ENCODE measurements at places on chromosomes 4 and X.

DNA sequence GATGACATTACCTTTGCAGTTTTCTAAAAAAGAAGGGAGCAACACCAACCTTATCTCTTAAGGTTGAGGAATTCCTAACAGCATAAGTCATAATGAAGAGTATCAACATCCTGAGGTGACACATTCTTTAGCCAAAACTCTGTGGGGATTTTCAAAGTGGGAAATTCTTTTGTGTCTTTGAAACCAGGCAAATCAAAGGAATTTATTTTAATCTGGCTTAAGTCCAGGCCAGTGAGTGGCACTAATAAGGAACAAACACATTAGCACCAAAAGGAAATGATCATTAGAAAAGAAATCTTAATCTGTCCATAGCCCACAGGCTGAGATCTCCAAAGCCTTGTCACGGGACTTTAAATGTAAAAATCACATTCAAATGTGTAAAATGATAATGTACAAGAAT, 110.1 kb downstream of the LARP7 start:
- DNase-seq = no peak

DNA sequence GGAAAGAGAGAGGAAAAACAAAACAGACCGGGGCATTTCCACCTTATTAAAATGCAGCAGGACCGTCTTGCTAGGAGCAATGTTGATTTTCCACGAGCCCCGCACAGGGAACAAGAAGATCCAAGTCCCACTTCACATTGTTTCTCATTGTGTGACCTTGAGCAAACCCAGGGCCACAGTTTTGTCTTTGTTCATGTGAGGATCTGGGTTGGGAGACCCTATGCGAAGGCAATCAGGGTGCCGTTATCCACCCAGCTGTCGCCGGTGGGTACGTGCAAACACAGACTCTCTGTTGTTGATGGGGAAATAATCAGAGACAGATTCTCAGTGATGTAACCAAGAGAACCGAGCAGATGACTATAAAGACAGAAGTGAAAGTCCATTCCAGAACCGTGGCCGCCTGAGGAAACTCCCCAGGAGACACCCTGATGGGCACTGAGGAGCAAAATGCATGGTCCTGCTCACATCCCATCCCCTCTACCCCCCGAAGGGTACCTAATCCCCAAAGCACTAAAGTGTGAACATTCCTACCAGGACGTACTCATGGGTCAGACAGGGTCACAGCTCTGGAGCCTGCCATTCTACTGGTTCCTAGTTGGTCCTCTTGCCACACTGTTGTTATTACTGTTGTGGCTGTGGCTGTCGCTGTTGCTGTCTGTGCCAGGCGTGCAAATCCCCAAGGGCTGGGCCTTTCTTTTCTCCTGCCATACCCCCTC, 102.7 kb upstream of the RBPJ start:
- no peak for DNase-seq

DNA sequence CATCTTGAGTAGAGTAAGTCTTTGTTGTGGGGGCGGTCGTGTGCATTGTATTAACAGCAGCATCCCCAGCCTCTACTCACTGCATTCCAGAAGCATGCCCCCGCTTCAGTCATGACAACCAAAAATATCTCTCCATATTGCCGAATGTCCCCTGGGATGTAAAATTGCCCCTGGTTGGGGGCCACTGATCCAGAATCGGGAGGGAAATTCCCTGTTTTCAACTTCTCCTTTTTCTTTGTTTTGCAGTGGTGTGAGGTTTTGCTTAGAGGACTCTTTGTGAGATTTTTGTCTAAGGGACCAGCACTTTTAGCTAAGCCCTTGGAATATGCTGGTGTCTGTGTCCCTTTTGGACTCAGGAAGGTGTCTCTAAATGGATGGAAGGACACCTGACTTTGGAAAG, 3.0 kb upstream of the IL13RA1 start:
- DNase-seq = no peak

- no peak for DNase-seq
Measured at GRCh38 chr4:127410644-127411043, 222.1 kb upstream of the INTU start.

DNA sequence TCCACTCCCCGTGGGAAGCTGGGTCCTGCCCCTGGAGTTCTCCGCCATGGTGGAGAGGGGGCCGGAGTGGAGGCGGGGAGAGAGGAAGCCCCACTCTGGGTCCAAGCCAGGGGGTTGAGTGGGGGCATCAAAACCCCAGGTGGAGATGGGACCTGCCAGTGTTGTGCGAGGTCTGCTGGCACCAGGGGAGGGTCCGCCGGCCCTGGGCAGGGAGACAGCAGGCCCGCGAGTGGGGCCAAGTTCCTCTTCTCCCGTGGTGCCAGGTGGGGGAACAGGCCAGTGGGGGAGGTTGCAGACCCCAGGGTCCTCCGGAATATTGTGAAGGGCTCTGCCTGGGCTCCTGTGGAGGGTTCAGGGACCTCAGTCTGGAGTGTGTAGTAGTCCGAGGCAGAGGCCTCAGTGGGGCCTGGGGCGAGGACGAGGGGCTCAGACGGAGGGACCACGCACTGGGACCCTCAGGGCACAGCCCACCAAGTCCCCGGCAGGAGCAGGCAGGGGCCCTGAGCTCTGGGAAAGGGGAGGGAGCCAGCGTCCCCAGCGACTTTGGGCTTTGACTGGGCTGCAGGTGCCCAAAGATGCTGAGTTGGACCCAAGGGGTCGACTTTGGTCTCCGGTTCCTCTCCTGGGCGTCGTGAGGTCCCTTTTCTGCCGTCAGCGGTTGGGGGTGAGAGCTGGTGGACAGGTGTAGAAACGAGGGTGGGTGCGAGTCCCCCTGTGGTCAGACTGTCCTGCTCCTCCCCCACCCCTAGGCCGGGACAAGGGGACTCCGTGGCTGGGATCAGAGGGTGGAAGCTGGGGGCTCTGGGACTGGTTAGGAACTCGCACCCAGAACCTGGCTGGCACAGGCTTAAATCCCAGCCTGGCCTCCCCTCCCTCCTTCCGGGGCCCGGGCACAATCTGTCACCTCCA, 43.8 kb upstream of the NKX1-1 start:
- no peak for DNase-seq

DNA sequence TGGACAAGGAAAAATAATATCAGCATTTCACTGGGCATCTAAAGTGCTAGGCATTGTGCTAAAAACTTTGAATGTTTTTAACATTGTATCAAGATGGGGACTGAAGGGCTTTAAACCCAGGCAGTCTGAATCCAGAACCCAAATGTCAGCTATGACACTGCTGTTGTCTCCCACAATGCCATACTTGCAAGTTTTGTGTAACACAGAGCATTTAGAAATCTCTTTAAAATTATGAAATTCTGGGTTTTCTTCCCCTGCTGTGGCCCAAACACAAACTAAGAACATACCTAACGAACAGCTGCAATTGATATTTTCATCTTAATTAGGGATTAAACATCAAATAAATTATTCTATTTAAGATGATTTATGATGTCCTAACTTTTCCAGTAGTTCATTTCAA, 66.8 kb upstream of the LSM6 start:
- no peak for DNase-seq

- DNase-seq = no peak
Measured at GRCh38 chrX:40097141-40097503, 636 bp downstream of the BCOR start.

- DNase-seq = no peak
Measured at GRCh38 chr4:105563352-105563751, 10.9 kb downstream of the ARHGEF38 start.

- no peak for DNase-seq
Measured at GRCh38 chr4:90293320-90293719, 166.1 kb downstream of the CCSER1 start.

DNA sequence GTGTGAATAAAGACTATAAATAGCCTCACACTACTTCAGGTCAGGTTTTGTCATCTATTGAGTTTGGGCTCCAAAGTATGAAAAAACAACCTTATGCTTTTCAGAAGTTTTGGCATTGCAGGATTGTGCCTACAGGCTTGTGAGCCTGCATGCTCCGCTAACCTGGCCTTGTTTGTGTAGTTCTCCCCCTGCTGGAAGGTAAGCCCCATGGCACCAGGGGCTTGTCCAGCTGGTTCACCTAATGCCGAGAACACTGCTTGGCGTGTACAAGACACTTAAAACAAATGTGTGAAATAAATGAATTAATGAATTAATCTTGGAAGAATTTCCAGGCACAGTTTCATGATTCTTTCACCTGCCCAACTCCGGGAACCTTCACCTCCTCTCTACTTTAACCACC, 1.8 kb upstream of the HSD17B10 start:
- DNase-seq = no peak

DNA sequence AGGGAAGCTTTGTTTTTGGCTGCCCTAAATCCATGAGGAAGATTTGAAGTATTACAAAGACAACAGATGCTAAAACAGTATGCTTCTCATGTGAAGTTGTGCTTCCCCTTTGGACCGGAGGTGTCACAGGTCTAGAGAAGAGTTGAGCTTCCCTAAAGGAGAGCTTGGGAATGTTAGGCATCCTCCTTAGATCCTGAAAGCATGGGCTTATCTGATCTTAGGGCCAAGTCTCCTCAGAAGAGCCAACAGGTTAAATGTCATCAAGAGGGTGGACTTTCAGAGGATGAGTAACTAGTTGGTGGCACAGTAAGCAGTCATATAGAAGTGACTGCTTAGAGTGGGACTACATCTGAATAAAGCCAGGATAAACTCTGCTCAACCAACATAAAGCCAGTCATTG, 205.4 kb downstream of the RPA4 start:
- DNase-seq = no peak

GRCh38 chr4:152146244-152146643, 385.4 kb upstream of the GATB start:
- DNase-seq = no peak

DNA sequence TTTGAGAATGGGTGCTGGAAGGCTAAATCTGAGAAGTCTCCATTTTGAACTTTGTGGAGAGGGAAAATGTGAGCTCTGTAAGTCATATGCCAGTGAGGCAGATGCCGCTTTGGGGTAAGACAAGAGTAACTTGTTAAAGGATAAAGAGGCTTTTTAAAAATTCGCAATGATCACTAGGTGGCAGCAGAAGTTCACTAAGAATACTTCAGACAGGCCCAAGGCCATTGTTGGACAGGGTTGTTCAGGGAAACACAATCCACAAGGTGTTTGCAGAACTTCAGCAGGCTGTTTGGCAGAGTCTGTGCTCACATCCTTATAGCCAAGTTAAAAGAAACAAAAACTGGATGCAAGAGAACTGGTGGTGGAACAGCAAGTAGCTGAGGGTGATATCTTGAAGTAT, 13.7 kb upstream of the PIGA start:
- no peak for DNase-seq

DNA sequence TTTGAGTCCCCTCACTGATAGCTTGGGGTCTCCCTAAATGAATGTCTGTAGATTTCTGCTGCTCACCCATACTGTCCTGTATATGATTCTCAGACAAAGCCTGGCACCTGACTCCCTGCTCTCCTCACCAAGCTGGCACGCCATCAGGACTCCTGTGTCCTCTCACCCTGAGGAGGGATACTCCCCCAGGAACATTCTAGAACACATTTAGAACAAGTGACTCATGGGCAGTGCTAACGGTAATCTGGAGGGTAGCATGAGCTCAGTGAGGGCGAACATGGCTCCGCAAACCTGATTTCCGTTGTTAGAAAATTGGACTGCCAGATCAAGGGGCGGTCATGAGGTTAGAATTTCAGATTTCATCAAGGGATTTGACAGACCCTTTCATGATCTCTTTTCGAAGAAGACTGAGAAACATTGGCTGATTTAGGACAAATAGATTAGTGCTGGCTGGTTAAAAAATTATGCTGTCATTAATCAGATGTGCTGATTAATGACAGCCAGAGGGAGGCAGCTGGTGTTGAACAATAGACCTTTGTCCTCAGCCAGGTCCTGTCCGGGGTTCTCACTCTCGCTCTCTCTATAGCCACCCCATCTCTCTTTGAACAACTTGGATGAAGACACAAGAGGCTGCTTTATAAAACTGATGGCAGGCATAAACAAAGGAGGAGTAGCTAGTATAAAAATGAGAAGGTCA, 244.3 kb downstream of the PTTG2 start:
- no peak for DNase-seq

DNA sequence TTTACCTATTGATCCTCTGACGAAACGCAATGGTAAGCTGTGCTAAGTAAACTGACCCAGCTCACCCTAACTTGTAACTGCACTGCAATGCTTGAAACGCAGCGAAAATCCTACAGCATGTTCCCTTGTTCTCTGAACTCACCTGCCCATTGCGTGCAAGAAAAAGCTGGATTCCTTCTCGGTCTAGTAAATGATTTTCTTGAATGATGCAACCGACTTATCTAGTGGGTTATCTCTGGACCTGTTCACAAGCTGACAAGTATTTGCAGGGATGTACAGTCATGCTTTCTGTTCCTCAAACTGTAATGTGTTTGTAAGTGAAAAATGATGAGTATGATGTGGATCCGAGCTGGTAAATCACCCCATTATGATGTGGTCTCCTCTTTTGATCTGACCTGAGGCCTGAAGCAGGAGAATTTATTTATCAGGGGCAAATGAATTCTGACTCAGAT, 140.1 kb downstream of the BTC start:
- peak; percentile 82 for DNase-seq

GRCh38 chrX:22533898-22534297, 261.2 kb downstream of the CBLL2 start:
- DNase-seq = no peak

DNA sequence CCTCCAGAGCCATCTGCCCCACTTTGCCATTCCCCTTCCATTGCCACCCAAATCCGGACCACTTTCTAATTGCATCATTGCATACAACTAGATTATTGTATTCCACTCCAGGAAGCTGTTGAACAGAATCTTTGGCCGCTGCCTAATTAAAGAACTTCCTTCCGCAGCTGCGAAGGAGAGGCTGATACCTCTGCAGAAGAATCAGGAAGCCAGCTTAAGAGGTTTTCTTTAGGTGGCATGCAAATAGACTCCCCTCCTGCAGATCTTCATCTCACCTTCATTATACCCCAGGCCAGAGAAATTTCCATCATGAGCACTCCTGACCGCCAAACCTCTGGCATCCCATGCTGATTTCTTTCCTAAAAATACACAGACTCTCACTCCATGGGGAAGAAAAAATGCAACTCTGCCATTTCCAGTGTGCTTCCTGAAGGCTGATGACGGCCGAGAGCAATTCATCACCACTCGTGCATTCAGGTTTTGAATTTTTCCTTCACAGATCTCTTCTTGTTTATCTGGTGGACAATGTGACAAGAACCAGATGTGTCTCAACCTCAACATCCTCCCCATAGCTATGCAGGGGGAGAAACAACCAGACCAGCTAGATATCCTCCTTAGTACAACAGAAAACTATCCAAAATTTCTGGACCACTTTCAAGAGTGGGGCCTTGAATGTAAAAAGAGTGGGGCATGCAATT, 31.2 kb downstream of the LGI2 start:
- DNase-seq = no peak

GRCh38 chr4:137212601-137213000, 319.7 kb downstream of the PCDH18 start:
- DNase-seq = no peak

- DNase-seq = no peak
Measured at GRCh38 chrX:8864161-8864560, 63.0 kb upstream of the FAM9A start.

GRCh38 chrX:38205039-38205438, 15.6 kb downstream of the SRPX start:
- DNase-seq = no peak

DNA sequence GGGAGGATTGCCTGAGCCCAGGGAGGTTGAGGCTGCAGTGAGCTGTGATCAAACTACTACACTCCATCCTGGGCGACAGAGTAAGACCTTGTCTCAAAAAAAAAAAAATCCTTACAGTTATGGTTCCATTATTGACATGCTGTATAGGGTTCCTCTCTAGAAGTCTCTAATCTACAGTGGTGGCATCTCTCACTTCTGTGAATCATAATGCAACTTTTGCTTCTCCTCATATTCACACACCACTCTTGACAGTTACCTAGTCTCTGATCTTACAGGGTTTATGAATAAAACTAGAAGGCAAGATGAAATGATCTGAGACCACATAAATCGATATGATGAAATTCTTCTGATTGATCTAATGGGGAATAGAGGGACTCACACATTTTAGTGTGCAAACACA, 40.6 kb downstream of the DOCK11 start:
- DNase-seq = no peak
